ENCODE measurements at places on chromosomes 4 and X.
A peak's percentile ranks its signal among the peaks of the same experiment; 100 is the strongest.

GRCh38 chrX:22730542-22730941, 269.2 kb upstream of the DDX53 start:
- no peak for DNase-seq

GRCh38 chrX:132955690-132956089, 2.7 kb downstream of the HS6ST2 start:
- DNase-seq, result no peak

- DNase-seq, result no peak
Observed at GRCh38 chrX:134883137-134883700, 107.6 kb upstream of the SMIM10 start.

- DNase-seq, result no peak
Observed at GRCh38 chrX:37357436-37357835, 8.3 kb downstream of the PRRG1 start.

DNA sequence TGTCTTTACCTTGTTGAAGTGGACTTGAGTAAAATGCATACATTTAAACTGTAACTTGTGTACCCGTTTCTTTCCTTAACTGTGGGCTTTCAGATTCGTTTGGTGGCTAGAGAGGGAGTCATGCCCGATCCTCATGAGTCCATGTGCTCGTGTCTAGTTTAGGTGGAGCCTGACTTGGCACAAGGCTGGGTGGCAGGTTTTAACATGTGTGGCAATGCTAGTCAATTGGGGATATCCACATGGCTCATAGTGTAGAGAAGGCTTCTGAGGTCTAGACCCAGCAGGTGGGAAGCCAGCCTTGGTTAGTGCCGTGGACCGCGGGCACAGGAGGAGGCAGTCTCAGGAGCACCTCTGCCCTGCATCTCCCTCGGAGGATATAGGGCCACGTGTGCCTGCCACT, 48.5 kb upstream of the CLCN4 start:
- no peak for DNase-seq

- peak; percentile 14 for DNase-seq
Observed at GRCh38 chr4:4395849-4396627, 9.1 kb downstream of the NSG1 start.

DNA sequence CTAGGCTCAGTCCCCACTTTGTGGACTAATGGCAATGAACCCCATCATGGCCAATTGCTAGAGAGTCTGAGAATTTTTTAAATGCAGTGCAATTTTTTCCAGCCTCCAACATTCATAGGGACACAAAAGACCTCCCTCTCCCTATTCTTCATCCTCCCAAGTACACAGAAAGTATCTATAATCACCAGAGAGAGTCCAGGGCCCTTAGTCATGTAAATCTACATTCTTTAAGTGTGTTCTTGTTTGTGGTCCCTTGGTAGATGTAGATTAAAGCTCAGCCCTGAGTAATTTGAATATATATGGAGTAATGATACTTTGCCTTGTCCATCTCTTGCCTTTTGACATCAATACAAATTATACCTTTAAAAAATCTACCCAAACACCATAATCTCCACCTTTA, 51.3 kb upstream of the ATXN3L start:
- DNase-seq, result no peak

DNA sequence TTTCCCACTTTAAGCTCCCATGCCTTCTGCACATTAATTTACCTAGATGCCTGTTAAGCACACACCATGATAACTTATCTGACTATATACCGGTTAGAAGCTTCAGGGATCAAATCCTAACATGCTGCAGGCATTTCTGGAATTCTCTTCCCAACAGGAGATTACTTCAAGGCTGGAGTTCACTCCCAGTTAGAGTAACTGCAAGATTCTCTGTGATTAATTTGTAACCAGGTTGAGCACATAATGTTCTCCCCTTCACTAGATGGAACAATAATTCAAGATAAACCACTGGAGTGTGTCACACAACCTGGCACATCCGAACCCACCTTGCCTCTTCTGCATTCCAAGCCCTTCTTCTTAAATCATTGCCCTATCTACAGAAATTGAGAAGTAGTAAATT, 11.8 kb upstream of the UGT2A3 start:
- no peak for DNase-seq
